ENCODE measurements at places on chromosomes 3 and 15. TPM values are rescaled to one million over a fixed set of nuclear protein-coding genes. Genes with fewer than 3 reads are reported as not detected.

GRCh38 chr3:18008706-18009368 lies 266.4 kb upstream of the TBC1D5 start:
- no peaks in the 10 kb centered on the region for H3K36me3 ChIP-seq
- no peak overlapping the region for H3K4me3 ChIP-seq
- H3K4me1 ChIP-seq: no peaks in the 10 kb centered on the region
- no peak for DNase-seq

Gene GOLIM4
- 12.2 TPM for total RNA-seq

DNA sequence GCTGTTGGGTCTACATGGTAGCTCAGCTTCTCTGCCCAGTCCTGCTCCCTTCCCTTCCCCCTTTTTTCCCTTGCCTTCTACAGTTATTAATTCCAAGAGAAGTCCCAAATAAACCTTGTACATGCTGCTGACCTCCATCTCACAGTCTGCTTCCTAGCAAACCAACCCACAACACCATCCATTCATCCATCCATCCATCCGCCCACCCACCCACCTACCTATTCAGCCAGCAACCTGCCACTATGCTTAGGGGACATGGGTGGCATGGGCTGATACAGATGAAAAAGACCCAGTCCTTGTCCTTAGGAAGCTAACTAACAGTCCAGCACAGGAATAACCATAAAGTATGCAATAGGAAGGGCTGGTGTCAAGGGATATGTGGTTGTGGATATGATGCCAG lies 5.7 kb downstream of the TNFAIP8L3 start:
- no peaks in the 10 kb centered on the region for H3K4me1 ChIP-seq
- no peak overlapping the region for H3K4me3 ChIP-seq
- no peak overlapping the region for H3K27ac ChIP-seq
- DNase-seq: no peak
- H3K27me3 ChIP-seq: peaks cover 62% of the 10 kb centered on the region

DNA sequence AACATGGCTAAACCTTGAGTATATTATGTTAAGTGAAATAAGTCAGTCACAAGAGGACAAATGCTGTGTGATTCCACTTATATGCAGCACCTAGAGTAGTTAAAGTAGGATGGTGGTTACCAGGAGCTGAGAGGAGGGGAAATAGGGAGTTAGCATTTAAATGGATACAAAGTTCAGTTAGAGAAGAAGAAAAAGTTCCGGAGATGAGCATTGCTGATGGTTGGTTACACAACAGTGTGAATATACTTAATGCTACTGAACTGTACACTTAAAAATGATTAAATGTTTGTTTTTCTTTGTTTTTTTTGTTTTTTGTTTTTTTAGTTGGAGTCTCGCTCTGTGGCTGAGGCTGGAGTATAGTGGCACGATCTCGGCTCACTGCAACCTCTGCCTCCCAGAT lies 67.7 kb upstream of the OSTN start:
- H3K27me3 ChIP-seq: no peaks in the 10 kb centered on the region
- no peak overlapping the region for H3K4me3 ChIP-seq
- no peak for DNase-seq
- no peaks in the 10 kb centered on the region for H3K4me1 ChIP-seq
- H3K36me3 ChIP-seq: no peaks in the 10 kb centered on the region
- H3K27ac ChIP-seq: no peak overlapping the region

DNA sequence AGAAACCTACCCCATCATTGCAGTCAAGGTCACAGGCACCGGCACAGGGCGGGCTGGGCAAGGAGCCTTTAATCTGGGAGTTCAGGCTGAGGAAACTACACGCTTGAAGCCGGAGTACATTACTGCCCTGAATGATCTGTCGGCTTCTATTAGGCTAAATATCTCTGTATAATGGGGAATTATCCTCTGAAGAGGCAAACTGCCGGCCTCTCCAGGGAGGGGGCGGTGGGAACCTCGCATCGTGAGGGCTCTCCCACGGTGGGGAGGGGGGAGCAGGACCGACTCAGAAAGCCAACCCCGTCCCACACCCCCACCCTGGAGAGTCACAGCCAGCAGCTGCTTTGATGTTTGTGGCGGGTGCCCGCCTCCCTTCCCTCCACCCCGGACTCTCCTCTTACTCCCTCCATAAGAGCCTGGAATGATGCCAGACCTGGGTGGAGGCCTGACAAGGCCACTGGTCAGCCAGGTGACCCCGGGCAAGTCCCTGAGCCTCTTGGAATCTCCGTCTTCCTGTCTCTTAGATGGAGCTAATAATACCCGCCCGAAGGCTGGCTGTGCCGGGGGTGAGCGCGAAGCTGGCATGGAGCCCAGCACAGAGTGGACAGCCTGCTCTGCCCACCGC lies 63.4 kb upstream of the LINGO1 start:
- H3K4me3 ChIP-seq: no peak overlapping the region
- no peaks in the 10 kb centered on the region for H3K27me3 ChIP-seq
- DNase-seq: no peak
- no peaks in the 10 kb centered on the region for H3K4me1 ChIP-seq

- H3K4me3 ChIP-seq: no peak overlapping the region
- no peaks in the 10 kb centered on the region for H3K27me3 ChIP-seq
- H3K4me1 ChIP-seq: no peaks in the 10 kb centered on the region
- DNase-seq: no peak
Observed at GRCh38 chr15:78358102-78358870, 18.1 kb downstream of the CRABP1 start.

Gene RAD51
- 44.8 TPM for total RNA-seq

- H3K4me3 ChIP-seq: no peak overlapping the region
- H3K36me3 ChIP-seq: no peaks in the 10 kb centered on the region
- no peaks in the 10 kb centered on the region for H3K27me3 ChIP-seq
- H3K4me1 ChIP-seq: no peaks in the 10 kb centered on the region
Observed at GRCh38 chr3:1183320-1184048, 90.7 kb downstream of the CNTN6 start.

DNA sequence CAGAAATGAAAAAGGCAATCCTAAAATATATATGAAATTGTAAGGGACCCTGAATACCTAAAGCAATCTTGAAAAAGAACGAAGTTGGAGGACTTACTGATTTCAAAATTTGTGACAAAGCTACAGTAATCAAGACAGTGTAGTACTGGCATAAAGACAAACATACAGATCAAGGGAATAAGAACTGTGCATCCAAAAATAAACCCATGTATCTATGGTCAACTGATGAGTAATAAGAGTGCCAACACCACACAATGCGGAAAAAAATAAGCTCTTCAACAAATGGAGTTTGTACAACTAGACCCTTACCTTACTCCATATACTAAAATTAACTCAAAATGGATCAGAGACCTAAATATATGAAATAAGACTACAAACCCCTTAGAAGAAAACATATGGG lies 29.6 kb downstream of the GSK3B start:
- no peak overlapping the region for H3K4me3 ChIP-seq
- H3K4me1 ChIP-seq: peaks cover 8% of the 10 kb centered on the region
- no peaks in the 10 kb centered on the region for H3K36me3 ChIP-seq
- DNase-seq: no peak
- no peaks in the 10 kb centered on the region for H3K27me3 ChIP-seq

DNA sequence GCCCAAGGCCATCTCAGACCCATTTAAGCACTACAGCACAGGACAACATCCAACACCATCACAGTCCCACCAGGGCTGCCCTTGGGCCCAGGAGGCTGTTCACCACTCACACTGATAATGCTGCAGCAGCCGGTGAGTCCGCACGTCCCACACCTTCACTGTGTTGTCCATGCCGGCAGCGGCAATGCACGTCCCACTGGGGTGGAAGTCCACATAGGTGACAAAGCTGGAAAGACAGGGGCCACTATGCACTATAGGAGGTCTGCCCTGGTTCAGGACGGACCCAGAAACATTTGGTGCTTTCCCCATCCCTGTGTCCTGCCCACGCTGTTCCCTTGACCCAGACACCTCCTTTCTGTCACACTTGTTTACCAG lies 8.5 kb downstream of the POC1A start:
- H3K27me3 ChIP-seq: no peaks in the 10 kb centered on the region
- no peaks in the 10 kb centered on the region for H3K4me1 ChIP-seq
- H3K27ac ChIP-seq: no peak overlapping the region
- H3K36me3 ChIP-seq: peaks cover 7% of the 10 kb centered on the region
- no peak for DNase-seq

Gene CACNA1D
- total RNA-seq: 0.85 TPM

Gene CXCR6
- not detected for total RNA-seq

DNA sequence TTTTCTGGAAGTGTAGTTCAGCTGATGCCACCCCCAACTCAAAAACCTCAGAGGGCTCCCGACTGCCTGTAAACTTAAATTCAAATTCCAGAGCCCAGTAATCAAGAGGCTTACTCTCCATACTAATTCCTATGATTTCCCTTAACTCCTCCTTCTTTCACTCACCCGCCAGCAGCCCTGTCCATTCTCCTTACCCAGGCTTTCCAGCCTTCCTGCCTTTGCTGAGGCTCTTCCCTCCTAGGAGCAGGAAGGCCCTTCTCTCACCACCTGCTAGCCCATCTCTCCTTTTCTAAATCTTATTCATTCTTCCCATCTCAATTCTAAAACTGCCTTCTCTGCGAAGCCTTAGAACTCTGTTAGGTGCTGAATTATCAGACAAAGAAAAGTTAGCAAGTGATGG lies 30.4 kb downstream of the RORA start:
- no peak for DNase-seq
- H3K4me3 ChIP-seq: no peak overlapping the region
- no peaks in the 10 kb centered on the region for H3K27me3 ChIP-seq
- H3K36me3 ChIP-seq: no peaks in the 10 kb centered on the region
- H3K27ac ChIP-seq: no peak overlapping the region

DNA sequence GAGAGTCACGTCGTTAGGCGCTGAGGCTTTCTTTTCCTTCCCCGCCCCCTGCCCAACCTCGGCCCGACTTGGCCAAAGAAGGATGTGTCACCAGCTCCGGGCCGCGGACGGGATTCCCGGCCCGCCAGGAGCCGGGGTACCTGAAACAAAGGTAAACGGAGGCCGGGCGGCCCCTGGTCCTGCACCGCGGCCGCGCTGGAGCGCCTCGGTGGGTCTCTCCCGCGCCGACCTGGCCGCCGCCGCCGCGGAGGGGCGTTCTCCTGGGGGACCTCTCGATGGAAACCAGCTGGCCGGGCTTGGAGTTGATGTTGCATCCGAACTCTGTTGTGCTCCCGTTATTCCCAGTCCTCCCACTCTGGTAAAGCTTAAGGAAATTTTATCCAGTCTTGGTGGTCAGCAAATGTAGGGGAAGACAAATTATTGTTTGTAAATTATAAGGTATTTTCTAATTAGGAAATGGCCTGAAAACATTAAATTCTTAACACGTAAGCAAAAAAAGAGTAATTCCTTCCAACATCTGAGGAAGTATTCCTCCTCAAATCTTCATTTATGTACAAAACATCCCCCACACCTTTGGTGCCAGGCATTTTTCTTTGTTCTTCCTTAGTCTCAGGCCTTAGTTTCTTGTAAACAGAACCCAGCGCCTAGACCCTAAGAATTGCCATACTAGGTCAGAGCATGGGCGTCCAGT lies 888 bp downstream of the PPP2R3A start:
- DNase-seq: no peak
- H3K27me3 ChIP-seq: peaks cover 22% of the 10 kb centered on the region
- peak overlapping the region; percentile 56 for H3K4me3 ChIP-seq
- no peaks in the 10 kb centered on the region for H3K4me1 ChIP-seq
- H3K36me3 ChIP-seq: no peaks in the 10 kb centered on the region

- H3K4me1 ChIP-seq: no peaks in the 10 kb centered on the region
- DNase-seq: no peak
- no peaks in the 10 kb centered on the region for H3K36me3 ChIP-seq
- no peak overlapping the region for H3K27ac ChIP-seq
- no peak overlapping the region for H3K4me3 ChIP-seq
- no peaks in the 10 kb centered on the region for H3K27me3 ChIP-seq
Observed at GRCh38 chr3:17130956-17131355, 246.2 kb downstream of the PLCL2 start.

Gene ACTC1
- not detected for total RNA-seq

DNA sequence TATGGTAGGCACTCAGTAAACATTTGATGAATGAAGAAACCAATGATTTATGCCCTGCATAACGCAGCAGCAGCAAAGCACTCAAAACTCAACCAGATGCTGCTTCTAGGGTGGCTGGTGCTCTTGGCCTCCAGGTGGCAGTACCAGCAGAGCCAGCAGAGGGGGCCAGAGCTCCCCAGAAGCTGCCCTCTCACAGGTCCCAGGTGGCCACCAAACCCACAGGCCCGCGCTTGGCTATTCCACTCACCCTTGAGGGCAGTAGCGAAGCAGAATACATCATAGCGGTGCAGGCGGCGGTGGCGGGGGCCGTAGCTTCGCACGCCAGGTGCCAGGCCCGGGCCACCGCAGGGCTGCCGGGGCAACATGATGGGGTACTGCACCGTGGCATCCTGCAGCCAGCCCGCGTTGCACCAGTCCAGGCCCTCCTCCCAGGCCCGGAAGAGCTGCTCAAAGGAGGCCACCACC lies 16.6 kb downstream of the HAPLN3 start:
- H3K36me3 ChIP-seq: no peaks in the 10 kb centered on the region
- DNase-seq: peak; percentile 61
- H3K4me1 ChIP-seq: no peaks in the 10 kb centered on the region
- peaks cover 11% of the 10 kb centered on the region for H3K27me3 ChIP-seq
- no peak overlapping the region for H3K27ac ChIP-seq

DNA sequence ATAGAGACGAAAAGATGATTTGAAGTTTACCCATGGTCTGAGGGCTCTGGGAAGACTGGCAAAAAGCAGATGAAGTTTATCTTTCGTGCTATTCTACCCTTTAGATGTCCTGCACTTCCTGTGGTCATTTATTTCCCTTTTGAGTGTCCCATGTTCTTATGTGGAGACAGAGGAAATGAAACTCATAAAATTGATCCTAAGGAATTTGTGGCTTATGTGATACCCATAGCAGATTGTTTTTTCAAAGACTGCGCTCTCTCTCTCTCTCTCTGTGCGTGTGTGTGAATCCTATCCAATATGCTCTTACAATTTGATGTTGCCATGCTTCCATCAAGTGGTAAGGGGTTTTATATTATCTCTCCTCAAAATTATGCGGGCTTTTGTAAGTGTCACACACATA lies 607.5 kb upstream of the DPPA4 start:
- no peaks in the 10 kb centered on the region for H3K36me3 ChIP-seq
- H3K4me3 ChIP-seq: no peak overlapping the region
- DNase-seq: no peak
- H3K4me1 ChIP-seq: no peaks in the 10 kb centered on the region

- H3K4me1 ChIP-seq: no peaks in the 10 kb centered on the region
- H3K4me3 ChIP-seq: no peak overlapping the region
- no peak for DNase-seq
- peaks cover 68% of the 10 kb centered on the region for H3K36me3 ChIP-seq
- H3K27ac ChIP-seq: no peak overlapping the region
Observed at GRCh38 chr3:185649414-185649813, 63.3 kb downstream of the SENP2 start.

- no peak overlapping the region for H3K4me3 ChIP-seq
- DNase-seq: no peak
- H3K27me3 ChIP-seq: no peaks in the 10 kb centered on the region
- H3K4me1 ChIP-seq: no peaks in the 10 kb centered on the region
Observed at GRCh38 chr3:99970198-99970597, 144.1 kb downstream of the FILIP1L start.

- peaks cover 3% of the 10 kb centered on the region for H3K27me3 ChIP-seq
- no peak overlapping the region for H3K4me3 ChIP-seq
- H3K36me3 ChIP-seq: no peaks in the 10 kb centered on the region
- DNase-seq: peak; percentile 34
- H3K27ac ChIP-seq: no peak overlapping the region
Observed at GRCh38 chr3:98003306-98003969, 31.2 kb upstream of the RIOX2 start.

Gene SLC9C1
- total RNA-seq: not detected

Gene TM4SF4
- not detected for total RNA-seq

- no peaks in the 10 kb centered on the region for H3K27me3 ChIP-seq
- no peak for DNase-seq
Observed at GRCh38 chr3:112053229-112053628, 18.7 kb downstream of the TMPRSS7 start.

Gene CCDC80
- total RNA-seq: 4.7 TPM
